ENCODE measurements at places on chromosomes 16 and 17.

- DNase-seq, result no peak
Observed at GRCh38 chr17:82304826-82305726, 12.3 kb downstream of the CD7 start.

DNA sequence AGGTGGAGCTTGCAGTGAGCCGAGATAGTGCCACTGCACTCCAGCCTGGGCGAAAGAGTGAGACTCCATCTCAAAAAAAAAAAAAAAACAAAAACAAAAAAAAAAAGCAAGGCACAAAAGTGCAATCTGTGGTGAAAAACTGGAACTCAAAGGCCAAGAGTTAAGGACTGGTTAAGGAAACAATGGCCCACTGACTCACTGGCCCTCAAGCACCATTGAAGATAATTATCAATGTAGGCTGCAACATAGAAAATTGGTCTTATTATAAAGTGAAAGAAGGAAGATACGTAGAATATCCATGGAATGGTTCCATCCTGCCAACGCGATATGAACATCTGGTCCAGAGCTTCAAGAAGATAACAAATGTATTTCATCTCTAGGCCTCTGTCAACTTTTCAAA, 444.2 kb downstream of the SOX9 start:
- peak; percentile 59 for DNase-seq

DNA sequence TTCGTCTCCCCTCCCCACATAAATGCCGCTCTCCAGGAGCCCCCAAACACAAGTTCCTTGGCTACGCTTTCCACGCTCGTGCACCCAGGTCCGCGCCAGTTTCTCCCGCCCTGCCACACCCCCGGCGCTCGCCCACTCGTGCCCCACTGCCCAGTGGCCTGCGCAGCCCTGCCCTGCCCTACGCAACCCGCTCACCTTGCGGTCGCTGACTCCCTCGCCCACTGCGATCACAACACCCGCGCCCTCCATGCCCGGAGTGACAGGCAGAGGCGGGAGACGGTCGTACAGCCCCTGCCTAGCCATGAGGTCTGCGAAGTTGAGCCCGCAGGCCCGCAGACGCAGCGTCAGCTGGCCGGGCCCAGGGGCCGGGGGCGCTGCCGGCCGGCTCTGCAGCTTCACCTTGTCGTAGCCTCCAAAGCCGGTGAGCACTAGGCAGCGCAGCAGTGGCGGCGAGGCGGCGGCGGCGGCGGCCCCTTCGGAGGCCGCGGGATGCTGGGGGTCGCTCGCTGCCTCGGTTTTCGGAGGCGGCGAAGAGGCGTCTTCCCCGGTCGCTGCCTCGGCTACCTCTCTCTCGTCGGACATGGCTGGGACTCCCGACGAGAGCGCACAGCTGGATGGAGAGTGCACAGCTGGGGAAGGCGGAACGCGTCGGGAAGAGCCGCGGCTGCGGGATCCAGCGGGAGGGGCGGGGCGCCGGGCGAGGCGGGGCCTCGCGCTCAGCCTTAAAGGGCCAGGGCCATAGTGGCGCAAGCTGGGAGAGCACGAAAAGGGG, at the start of gene VAT1:
Gene VAT1, minus strand, starts transcription at position 645 of the 772 bp plus-strand sequence. Its CDS starts 63 bp downstream, at position 582.
- DNase-seq, result peak; percentile 47

- no peak for DNase-seq
Observed at GRCh38 chr16:78775161-78775561, 675.7 kb downstream of the WWOX start.

- DNase-seq, result no peak
Observed at GRCh38 chr16:56048425-56049105, 142.7 kb upstream of the GNAO1 start.

GRCh38 chr17:12362853-12363455, 302.7 kb upstream of the MYOCD start:
- DNase-seq, result no peak

DNA sequence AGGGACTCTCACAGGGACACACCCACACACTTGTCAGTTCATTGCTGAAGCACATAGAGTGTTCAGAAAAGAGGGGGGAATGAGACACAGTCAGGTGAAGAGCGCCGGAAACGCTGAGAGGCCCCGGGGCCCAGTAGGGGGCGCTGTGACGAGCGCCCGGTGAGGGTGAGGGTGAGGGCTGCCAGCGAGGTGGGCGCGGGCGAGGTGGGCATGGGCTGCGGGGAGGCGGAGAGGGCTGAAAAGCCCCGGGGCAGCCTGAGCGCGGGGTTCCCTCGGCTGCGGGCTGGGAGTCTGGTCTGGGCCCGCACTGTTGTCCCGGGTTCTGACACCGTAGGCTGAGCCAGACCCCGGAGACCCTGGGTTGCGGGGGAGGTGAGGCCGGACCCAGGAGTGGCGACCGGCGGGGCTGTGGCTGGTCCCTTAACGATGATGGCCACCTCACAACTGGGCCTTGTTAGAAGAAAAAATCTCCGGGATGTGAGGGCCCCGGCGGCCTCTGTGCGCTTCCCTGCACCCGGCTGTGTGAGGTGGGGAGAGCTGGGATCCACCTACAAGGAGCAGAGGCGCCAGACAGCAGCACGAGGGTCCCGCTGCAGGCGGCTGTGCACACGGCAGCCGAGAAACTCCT, 91.4 kb downstream of the C16orf78 start:
- no peak for DNase-seq

All from renal cortical epithelial cell (primary cell).